ENCODE measurements at places on chromosomes 13 and 19. TPM values are rescaled to one million over a fixed set of nuclear protein-coding genes. Genes with fewer than 3 reads are reported as not detected.

Gene FBXL12
- 32.7 TPM for total RNA-seq

Gene KLK10
- total RNA-seq = not detected

Gene EDNRB
- 26.8 TPM for total RNA-seq

Gene CACNA1A
- total RNA-seq = 3.0 TPM

Gene PROZ
- not detected for total RNA-seq

Gene APOC4
- not detected for total RNA-seq

Gene ZNF556
- total RNA-seq = 0.05 TPM

Gene ZNF440
- total RNA-seq = 22.2 TPM

Gene WDR88
- total RNA-seq = not detected

Gene MEDAG
- not detected for total RNA-seq

Gene MYH14
- 4.0 TPM for total RNA-seq

Gene MAP4K1
- 1.5 TPM for total RNA-seq

Gene PSG1
- not detected for total RNA-seq

Gene GFY
- total RNA-seq = not detected

Gene IL27RA
- total RNA-seq = 4.8 TPM

Gene PRR12
- total RNA-seq = 53.7 TPM

Gene CGB5
- not detected for total RNA-seq

Gene C19orf85
- total RNA-seq = not detected

Gene URI1
- total RNA-seq = 59.9 TPM

Gene ZNF584
- 28.4 TPM for total RNA-seq

Gene HRC
- 0.84 TPM for total RNA-seq

Gene CGB8
- not detected for total RNA-seq

Gene ZNF429
- total RNA-seq = 16.0 TPM

Gene ZNF772
- total RNA-seq = 14.6 TPM

Gene FGF21
- total RNA-seq = not detected

Gene CLDN10
- 1.8 TPM for total RNA-seq

Gene IGFLR1
- 6.3 TPM for total RNA-seq

Gene LRRC63
- 0.37 TPM for total RNA-seq

Gene SERPINE3
- total RNA-seq = not detected

Gene CYP2A6
- total RNA-seq = not detected
